ENCODE measurements at places on chromosomes 12 and 14. TPM values are rescaled to one million over a fixed set of nuclear protein-coding genes. Genes with fewer than 3 reads are reported as not detected.

DNA sequence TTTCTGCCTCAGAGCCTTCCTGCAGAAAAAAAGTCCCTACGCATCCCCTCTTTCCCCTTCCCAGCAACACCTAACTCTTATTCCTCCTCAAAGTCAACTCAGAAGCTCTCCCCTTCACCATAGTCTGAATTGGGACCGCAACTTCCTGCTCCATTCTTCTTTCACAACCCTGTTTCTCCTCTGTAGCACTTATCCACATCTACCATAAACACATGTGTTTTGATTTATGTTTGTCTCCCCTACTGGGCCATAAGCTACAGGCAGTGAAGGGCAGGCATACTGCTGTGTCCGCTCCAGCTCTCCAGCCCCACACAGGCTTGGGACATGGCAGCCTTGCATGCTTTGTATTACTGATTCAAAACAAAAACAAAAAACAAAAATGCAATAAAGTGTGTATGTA is 5.9 kb downstream of the SDR9C7 start:
- ATAC-seq: no peak

- ATAC-seq: no peak
These were observed 21.1 kb downstream of the CHGA start for GRCh38 chr14:92943855-92944570.

DNA sequence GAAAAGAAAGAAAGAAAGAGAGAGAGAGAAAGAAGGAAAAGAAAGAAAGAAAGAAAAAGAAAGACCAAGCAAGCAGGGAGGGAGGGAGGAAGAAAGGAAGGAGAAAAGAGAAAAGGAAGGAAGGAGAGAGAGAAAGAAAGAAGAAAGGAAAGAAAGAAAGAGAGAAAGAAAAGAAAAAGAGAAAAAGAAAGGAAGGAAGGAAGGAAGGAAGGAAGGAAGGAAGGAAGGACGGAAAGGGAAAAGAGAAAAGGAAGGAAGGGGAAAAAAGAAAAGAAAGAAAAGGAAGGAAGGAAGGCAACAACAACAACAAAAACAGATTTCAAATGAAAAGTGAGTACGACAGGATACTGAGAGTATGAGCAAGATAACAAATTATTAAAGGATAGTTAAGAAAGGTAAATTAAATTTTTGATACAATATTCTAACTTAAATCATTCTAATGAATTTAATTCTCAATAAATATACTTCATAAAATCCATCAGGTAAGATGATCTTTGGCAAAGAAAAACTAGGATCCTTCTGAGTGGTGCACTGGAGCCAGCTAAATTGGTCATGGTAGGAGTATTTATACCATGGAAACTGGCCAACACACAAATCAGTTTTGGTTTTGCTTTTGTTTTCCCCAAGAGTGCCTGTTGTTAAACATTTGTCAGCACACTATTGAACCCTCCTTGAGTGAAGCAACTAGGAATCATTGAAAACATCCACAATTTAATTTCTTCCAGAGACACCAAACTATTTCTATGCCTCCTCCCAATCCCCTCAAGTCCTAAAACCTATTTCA is 56.1 kb upstream of the DYRK2 start:
- ATAC-seq: no peak

- ATAC-seq: no peak
These were observed 673 bp downstream of the BEGAIN start for GRCh38 chr14:100586403-100587085.

- no peak for ATAC-seq
These were observed 37.5 kb downstream of the FZD10 start for GRCh38 chr12:130199581-130200390.

The CDK2 gene
- 37.4 TPM for total RNA-seq

The SPX gene
- total RNA-seq: 0.17 TPM

The PRKCH gene
- total RNA-seq: 0.69 TPM

Data from motor neuron (in vitro differentiated cells).